HFFc6 (cell line): ENCODE measurements at places on chromosomes 12 and 14. TPM values are rescaled to one million over a fixed set of nuclear protein-coding genes. Genes with fewer than 3 reads are reported as not detected.

DPPA3 gene
- not detected in 3 replicates for total RNA-seq

A2ML1 gene
- total RNA-seq, result not detected in 3 replicates

CFAP54 gene
- total RNA-seq, result 0.40 to 0.99 TPM (median 0.58 TPM) in 3 replicates

INHBC gene
- not detected in 3 replicates for total RNA-seq

STXBP6 gene
- total RNA-seq, result 15.6 to 19.5 TPM (median 18.2 TPM) in 3 replicates
